ENCODE measurements at places on chromosomes 4 and X. TPM values are rescaled to one million over a fixed set of nuclear protein-coding genes. Genes with fewer than 3 reads are reported as not detected.
A peak's percentile ranks its signal among the peaks of the same experiment; 100 is the strongest.

DNA sequence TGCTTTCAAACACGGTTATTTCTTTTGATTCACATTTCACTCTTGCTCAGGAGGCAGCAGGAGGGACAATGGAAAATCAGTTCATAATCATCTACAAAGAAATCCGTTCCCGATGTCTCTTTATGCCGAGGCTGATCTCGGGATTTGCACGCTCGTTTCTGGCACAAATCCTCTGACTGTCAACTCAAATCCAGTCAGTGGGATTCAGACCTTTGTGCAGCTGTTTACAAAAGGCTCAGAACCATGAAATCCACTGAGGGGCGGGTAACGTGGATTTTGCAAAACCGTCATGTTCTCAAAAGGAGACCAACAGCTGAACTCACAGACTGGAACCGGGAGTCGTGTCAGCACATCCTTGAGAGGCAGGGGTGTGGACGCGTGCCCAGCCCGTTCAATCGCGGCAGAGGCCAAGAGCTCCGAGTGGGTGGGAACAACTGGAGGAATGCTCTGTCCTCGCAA lies 46.4 kb downstream of the ACOX3 start:
- DNase-seq, result peak; percentile 82

- no peak for DNase-seq
Measured at GRCh38 chr4:1113311-1114009, at the start of gene RNF212. Gene RNF212 (minus strand): TSS chr4:1113564. CDS start chr4:1113464, 100 bp downstream.

- DNase-seq, result no peak
Measured at GRCh38 chrX:115562480-115562847, 1.5 kb downstream of the PLS3 start.

GNRHR gene
- not detected for total RNA-seq

DNA sequence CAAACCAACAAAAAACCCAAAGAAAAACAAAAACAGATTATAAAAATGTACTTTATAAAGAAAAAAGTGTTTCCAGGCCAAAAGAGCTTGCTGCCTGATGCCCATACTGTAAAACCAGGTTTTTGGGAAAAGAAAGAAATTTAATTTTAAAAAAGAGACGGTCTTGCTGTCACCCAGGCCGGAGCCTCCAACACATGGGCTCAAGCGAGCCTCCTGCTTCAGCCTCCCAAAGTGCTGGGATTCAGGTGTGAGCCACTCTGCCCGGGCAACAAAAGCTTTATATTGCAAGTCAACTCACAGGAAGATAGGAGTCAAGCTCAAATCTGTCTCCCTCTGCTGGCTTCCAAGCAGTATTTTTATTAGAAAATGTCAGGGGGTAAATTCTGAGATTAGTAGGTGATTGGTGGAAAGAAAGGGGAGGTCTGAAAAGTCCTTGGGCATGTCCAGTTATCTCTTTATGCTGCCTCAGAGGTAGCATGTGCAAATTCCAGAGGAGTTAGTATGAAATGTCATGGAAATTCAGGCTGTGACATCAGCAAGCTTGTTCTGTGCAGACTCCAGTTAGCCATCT lies 39.4 kb downstream of the MGST2 start:
- DNase-seq, result no peak

- no peak for DNase-seq
Measured at GRCh38 chrX:85698921-85699320, 319.5 kb upstream of the POF1B start.

GRCh38 chr4:68249434-68249833 lies 3.9 kb upstream of the TMPRSS11B start:
- DNase-seq, result no peak

GRCh38 chrX:81957900-81958545 lies 756.1 kb downstream of the SH3BGRL start:
- DNase-seq, result no peak

SRPX gene
- 108 TPM for total RNA-seq

GRCh38 chr4:141686879-141687278 lies 50.5 kb downstream of the IL15 start:
- no peak for DNase-seq

- no peak for DNase-seq
Measured at GRCh38 chrX:155134255-155134654, 62.9 kb downstream of the BRCC3 start.

DNA sequence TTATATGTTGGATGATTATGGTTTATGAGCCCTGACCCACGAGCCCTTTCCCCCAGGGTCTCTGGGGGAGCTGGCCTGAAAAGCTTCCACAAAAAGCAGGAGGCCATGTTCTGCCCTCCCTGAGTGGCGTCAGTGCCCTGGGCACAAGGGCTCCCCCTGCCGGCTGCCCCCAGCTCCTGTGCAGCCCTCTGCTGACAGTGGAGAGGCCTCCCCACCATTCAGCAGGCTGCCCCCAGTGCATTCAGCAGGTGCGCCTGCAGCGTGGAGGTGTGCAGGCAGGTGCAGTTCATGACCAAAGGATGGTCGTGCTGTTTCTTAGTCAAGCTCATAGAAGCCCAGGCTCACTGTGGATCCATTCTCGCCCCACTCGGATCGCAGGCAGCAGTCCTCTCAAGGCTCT lies 12.5 kb upstream of the S100P start:
- no peak for DNase-seq

TMEM154 gene
- 4.4 TPM for total RNA-seq

- DNase-seq, result no peak
Measured at GRCh38 chrX:86066998-86067397, 19.6 kb upstream of the CHM start.

TMPRSS11F gene
- not detected for total RNA-seq

DNA sequence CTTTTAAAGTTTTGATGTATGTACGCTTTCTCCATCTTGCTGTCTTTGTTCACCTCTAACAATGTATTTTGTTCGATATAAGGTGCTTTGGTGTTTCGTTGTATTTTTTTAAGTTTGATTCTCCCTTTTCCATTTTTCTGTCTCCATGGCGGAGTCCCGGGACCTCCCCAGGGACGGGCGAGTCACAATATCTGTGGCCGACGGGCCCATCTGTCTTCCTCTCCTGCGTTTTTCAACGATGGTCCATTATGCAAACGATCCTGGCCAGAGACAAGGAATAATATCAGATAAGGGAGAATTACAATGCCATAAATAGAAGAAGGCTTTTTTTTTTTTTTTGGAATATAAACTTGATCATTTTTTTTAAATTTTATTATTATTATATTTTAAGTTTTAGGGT lies 112.3 kb upstream of the SHOX start:
- no peak for DNase-seq

EPHA5 gene
- 5.1 TPM for total RNA-seq

DNA sequence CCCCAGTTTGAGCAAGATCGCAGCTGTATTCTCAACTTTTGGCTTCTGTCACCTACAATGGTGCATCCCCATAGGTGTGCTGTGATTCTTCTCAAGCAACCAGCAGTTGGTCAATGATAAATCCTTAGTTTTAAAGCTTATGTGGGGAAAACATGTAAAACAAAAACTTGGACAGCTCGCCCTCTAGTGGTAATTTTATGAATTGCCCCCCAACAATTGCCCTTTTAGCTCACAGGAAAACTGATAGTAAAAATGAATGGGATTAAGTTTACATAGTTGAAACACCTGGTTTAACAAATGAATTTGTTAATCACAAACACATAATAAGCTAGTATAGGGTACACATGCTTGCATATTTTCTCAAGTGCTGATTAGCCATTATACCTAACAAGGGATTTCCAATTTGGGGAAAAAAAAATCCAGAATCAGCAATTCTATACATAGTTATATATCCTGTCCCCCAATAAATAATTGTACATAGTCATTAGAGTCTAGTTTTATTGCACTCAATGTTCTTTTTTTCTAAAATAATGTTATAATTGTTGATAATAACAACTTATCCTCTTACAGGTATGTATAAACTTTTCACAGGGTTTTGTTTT lies 30.1 kb downstream of the TEX13A start:
- no peak for DNase-seq

SERTM2 gene
- not detected for total RNA-seq

GRCh38 chr4:184056877-184057276 lies 151.8 kb downstream of the STOX2 start:
- DNase-seq, result no peak

IL1RAPL1 gene
- total RNA-seq, result 1.6 TPM

DNA sequence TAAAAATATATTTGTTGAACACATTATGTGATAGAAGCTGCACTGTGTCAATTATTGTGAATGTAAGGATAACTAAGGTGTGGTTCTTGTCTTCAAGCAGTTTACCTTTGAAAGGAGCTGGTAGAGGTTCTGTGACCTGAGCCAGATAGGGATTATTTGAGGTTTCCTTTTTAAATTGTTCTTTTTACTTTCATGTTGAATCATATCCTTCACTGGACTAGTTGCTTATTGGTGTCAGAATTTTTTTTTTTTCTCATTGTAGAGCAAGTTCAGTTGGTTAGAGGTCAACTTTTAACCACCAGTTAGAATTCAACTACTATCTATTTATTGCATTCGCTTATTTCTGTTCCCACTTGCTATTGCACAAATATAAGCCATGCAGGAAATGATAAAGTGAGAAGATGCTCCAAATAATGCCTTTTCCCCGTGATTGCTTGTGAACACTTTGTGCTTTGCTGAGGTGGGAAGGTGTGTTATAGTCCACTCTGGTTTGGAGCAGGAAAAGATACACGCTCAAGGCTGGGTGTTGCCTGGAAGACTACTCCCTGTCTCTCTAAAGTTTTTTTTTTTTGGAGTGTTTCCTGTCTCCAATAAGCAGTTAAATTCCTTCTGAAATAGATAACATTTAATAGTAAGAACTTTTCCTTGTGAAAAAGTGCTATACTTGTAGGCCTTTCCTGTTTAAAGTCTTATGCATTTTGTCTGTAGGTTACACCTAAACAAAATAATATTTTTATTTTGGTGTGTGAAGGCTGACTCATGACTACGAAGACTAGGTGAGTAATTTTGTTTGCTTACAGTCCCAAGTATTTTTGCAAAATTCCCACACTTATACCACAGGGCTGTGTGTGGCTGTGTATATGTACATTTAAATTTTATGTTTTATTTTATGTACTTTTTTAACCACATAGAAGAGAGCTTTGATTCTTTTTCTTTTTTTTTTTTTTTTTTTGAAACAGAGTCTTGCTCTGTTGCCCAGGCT lies 83.8 kb upstream of the LCORL start:
- no peak for DNase-seq

- DNase-seq, result no peak
Measured at GRCh38 chr4:138158746-138159297, 83.3 kb downstream of the SLC7A11 start.

DNA sequence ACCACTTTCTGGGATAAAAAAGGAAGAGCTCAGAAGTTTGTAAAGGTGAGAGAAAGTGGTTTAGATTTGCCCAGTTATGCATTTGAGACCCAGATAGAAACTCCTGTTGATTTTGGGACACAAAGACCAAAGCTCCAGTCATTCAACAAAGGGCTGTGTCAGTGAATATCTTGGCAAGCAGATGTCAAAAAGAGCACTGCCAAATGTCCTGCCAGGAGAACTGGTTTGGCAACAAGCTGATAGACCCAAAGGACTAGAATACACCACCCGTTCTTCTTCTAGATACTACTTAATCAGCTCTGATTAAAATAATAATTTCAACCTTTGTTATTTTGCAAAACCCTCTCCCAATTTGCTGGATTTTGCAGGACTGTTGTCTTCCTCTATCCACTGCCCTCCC lies 121.4 kb downstream of the NHS start:
- DNase-seq, result no peak

- no peak for DNase-seq
Measured at GRCh38 chr4:1928356-1929239, 57.4 kb downstream of the NSD2 start.

GYPE gene
- 0.74 TPM for total RNA-seq

- no peak for DNase-seq
Measured at GRCh38 chr4:64857198-64857597, 447.9 kb upstream of the TECRL start.

- DNase-seq, result no peak
Measured at GRCh38 chr4:20984576-20984836, 284.2 kb downstream of the PACRGL start.
